Mesenchymal stem cell (in vitro differentiated cells and primary cell): ENCODE measurements at places on chromosomes 7 and 10.

- no peak for DNase-seq
Measured at GRCh38 chr10:124353896-124354295, 64.8 kb downstream of the OAT start.

- peak; percentile 3 for DNase-seq
Measured at GRCh38 chr7:151925446-151926335, 30.6 kb upstream of the GALNTL5 start.

DNA sequence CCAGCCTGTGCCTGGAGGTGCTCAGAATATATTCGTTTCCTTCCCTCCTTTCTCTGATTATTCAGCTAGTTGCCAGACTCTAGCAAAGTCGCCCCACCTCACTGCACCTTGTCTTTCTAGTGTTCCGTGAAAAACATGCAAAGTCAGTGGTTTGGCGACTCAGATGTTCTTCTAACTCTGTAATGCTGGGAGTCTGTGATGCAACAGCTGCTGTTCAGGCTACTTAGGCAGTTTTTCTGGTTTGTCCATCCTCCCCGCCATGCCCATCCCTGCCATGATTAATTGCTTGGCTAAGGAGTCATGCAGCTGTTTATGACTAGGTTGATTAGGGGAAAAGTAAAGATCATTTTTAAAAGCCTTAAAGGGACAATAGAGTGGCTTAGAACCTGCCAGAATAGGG lies 99.4 kb downstream of the MTPN start:
- DNase-seq, result peak; percentile 44

GRCh38 chr10:43775384-43775783 lies 126.7 kb upstream of the ZNF32 start:
- no peak for DNase-seq

GRCh38 chr10:11074536-11075267 lies 57.0 kb downstream of the CELF2 start:
- no peak for DNase-seq

GRCh38 chr7:1758859-1759521 lies 88.9 kb downstream of the ELFN1 start:
- no peak for DNase-seq

GRCh38 chr10:84548869-84549268 lies 220.5 kb downstream of the CCSER2 start:
- no peak for DNase-seq

DNA sequence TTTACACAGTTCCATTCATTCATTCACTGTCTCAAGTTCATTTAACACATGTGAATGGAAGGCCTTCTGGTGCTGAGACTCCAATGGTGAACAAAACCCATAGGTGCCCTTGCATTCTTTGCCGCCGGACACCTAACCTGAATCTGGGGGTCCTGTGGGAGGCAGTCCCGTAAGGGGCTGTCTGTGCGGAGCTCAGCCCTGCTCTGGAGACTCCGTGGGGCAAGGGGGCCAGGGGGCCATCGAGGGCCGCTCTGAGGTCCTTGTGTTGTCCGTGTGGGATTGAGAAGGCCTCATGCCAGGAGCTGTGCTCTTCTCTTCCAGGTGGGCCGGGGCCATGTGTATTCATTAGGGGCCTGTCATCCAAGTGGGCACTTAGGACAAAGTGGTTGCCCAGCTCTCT lies 15.3 kb downstream of the PTPRE start:
- DNase-seq, result no peak

GRCh38 chr10:71268247-71268691 lies 50.8 kb upstream of the SLC29A3 start:
- DNase-seq, result peak; percentile 64

GRCh38 chr10:86111902-86112545 lies 254.6 kb downstream of the GRID1 start:
- DNase-seq, result no peak

DNA sequence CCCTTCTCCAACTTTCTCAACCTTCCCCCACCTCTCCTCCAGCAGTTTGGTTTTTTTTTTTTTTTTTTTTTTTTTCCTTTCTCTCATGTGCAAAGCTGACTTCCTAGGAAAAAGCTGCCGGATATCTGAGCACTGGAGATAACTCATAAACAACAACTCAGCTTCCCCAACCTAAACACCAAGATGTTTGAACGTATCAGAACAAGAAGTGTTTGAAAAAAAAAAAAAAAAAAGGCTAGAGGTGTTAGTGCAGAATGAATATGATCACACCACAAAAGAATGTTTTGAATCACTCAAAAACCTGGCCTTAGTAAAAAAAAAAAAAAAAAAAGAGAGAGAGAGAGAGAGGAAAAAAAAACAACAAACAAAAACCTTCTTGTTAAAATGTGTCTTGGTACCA lies 11.2 kb downstream of the GATA3 start:
- peak; percentile 41 for DNase-seq

DNA sequence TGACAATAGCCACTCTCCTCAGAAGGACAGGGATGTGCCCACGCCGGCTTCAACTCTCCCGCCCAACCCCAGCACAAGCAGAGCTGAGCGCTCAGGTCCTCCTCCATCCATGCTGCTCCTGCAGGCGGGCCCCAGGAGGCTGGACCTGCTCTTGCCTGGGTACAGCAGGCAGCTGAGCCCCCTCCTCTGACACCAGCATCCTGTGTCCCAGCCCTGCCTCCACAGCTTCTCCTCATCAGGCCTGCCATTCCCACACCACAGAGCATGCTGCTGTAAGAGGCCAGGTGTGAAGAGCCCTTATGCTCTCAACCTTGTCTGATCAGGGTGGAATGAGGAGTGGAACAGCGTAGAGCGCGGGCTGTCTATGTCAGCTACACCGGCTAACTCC lies 302.2 kb downstream of the PTPRN2 start:
- no peak for DNase-seq

GRCh38 chr7:35707422-35707821 lies 12.5 kb upstream of the HERPUD2 start:
- no peak for DNase-seq

DNA sequence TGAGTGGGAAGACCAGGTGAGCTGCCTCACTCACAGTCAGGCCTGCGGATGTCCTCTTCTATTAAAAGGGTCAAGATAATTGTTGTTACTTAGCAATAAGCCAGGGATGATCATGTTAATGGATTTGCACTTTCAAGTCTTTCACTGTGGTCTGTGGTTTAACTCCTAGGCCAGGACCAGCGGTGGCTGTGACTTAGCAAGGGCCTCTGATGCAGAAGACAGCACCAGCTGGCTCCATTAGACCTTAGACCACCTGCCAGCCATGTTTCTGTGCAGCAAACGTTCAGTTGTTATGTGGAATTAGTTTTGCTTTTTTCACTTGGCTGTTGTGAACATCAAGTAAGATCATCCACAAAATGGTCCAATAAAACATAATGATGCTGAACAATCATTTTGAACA lies 537.3 kb downstream of the TNS3 start:
- peak; percentile 48 for DNase-seq

- peak; percentile 66 for DNase-seq
Measured at GRCh38 chr10:110042181-110042580, 34.4 kb downstream of the ADD3 start.

- DNase-seq, result no peak
Measured at GRCh38 chr10:20313665-20314064, 497.4 kb downstream of the PLXDC2 start.

DNA sequence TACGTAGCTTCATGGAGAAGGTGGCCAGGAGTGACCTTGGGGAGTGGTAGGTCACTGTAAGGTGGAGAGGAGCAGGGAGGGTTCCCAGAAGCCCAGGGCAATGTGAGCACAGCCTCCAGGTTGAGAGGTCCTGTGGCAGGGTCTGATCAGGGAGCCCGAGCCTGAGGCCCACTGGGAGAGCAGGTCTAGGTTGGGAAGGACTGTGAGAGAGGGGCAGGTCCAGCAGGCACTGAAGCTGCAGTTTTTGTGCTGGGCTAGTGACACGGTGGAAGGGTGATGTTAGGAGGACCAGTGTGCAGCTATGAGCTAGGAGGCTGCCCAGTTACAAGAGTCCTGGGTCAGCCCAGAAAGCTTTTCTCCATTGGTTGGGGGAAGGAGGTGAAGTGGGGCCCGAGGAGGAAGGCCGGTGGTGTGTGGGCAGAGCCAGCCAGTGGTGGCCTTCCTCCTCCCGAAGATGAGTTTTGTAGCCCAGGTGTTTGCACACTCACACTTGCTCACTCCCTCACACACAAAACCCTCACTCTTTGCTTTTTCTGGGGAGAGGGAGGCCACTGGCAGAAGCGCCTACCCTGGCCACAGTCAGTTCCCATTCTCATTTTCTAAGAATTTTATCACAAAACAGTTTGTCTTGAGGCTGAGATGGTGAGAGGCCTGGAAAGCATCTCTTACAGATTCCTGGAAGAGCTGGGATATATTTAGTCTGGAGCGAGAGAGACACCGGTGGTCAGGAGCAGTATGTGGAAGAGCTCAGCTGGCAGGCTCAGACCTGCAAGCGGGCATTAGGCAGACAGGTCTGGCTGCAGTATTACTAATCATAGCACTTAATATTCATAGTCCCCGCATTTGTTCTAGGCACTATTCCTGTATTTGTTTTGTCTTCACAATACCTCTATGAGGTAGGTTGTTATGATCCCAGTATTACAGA lies 57.1 kb downstream of the ZNF467 start:
- DNase-seq, result peak; percentile 24

DNA sequence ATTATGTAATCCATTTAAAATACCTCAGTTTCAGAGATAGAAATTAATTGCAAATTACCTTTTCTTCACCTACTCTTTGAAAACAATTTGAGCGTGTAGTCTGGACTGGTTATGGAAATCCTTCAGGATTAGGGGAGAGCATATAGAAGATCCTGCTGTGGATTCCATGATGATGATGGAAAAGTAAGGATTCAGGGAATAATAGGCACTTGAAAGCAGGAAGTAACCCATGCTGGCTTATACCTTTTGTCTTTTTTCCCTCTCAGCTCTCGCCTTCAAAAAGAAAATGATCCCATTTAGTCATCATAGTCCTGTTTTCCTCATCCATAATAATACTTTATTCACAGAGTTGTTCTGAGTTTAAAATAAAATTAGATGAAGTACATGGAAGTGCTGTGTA lies 4.4 kb downstream of the HBP1 start:
- DNase-seq, result no peak

DNA sequence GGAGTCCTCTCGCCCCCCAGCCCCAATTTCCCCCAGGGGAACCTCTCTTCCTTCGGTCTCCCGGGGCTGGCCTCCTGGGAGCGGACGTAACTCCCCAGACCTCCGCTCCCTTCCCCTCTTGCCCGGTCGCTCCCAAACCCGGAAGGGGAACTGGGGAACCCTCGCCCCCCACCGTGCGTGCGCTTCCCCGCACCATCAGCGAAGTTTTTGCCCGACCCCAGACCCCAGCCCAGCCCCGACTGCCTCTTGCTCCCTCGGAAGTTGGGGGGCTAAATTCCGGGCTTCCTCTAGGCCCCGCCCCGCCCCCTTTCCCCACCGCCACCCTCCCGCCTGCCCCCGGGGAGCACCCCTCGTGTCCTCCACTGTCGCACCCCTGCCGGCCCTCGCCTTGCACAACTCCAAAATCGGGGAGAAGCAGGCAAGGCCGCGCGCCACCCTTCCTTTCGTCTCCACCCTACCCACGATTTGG lies 436 bp downstream of the GNB2 start:
- DNase-seq, result no peak

GRCh38 chr10:128147064-128147463 lies 20.8 kb upstream of the MKI67 start:
- no peak for DNase-seq
